GM23248 (cell line): ENCODE measurements at places on chromosomes 12 and 14. TPM values are rescaled to one million over a fixed set of nuclear protein-coding genes. Genes with fewer than 3 reads are reported as not detected.

- H3K36me3 ChIP-seq: no peaks in the 10 kb centered on the region
- DNase-seq: peak; percentile 62
- H3K27ac ChIP-seq: no peak overlapping the region
- H3K27me3 ChIP-seq: peaks cover 53% of the 10 kb centered on the region
- 0 out of 2 replicates have a peak, but pooled peaks cover 4% of the 10 kb centered on the region for H3K4me1 ChIP-seq
Observed at GRCh38 chr14:91352053-91352452, 65.6 kb downstream of the CCDC88C start.

DNA sequence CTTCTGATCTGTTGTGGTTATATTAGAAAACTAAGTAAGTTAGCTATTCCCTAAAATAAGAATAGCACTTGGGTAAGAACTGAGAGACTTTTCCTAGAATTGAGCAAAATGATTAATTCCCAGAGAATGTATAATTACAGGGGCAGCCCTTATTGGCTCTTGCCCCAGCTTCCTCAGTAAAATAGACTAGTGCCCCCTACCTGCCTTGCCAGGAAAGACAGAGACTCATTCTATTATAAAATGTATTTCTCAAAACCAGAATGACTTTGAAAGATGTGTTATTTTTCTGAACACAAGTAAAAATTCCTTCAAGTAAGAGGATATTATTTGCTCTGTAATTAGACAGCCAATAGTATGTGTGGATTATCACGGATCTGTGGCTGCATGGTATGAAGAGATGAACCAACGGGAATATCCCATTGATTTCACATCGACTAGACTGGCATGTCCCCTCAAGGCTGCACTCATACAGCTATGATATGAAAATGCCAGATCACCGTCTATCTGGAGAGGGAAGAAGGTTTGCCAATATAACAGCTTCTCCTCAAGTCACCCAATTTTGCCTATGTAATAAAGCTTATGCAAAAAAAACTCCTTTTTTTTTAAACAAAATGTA, 7.4 kb upstream of the GLRX5 start:
- H3K27me3 ChIP-seq: no peaks in the 10 kb centered on the region
- peak overlapping the region; percentile 58 for H3K4me3 ChIP-seq
- H3K4me1 ChIP-seq: peaks cover 66% of the 10 kb centered on the region
- peak overlapping the region; percentile 75 for H3K27ac ChIP-seq

- no peaks in the 10 kb centered on the region for H3K36me3 ChIP-seq
- no peak overlapping the region for H3K27ac ChIP-seq
- peak; percentile 33 for DNase-seq
- peaks cover 18% of the 10 kb centered on the region for H3K27me3 ChIP-seq
- H3K4me1 ChIP-seq: no peaks in the 10 kb centered on the region
Observed at GRCh38 chr14:69547701-69548348, 26.8 kb downstream of the CCDC177 start.

DNA sequence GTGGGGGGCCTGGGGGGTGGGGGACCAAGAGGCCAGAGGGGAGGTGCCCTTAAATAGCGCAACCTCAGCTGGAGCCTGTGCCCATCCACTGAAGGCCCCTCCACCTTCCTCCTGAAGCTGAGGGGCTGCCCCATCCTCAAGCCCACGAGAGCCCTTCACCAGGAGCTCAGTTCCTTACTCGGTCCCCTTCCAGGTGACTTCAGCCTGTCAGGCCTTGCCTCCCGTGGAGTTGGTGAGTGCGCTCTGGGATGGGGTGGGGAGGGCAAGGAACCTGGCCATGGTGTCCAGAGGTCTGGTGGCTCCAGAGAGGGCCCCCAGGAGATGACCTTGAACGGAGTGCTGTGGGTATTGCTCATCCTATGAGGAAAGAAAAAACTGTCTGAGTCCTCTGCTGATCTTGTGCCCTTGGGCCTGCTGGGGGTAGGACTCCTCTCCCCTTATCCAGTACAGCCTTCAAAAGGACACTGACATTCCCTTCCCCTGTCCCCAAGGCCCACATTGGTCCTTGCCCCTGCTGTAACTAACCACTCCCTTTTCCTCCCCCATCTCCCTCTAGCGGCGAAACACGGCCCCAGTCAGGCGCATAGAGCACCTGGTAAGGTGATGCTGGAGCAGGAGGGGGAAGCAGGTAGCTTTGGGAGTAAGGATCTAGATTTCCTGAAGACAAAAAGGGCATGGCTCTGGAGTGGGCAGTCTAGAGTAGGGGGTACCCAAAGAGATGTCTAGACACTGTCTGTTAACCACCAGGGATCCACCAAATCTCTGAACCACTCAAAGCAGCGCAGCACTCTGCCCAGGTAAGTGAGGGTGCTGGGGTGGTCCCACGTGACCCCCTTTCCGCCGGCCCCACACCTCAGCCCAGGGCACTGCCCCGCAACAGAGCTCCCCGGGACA, 3.6 kb downstream of the TNS2 start:
- peak overlapping the region; percentile 60; the same call in 1 of the 2 replicates for H3K4me3 ChIP-seq
- H3K27me3 ChIP-seq: no peaks in the 10 kb centered on the region
- 0 out of 2 replicates have a peak overlapping the region, but pooled peaks have one; percentile 5 for H3K27ac ChIP-seq
- peaks cover 66% of the 10 kb centered on the region for H3K4me1 ChIP-seq
- no peaks in the 10 kb centered on the region for H3K36me3 ChIP-seq
- peak; percentile 63 for DNase-seq

- H3K4me1 ChIP-seq: peaks cover 56% of the 10 kb centered on the region
- no peaks in the 10 kb centered on the region for H3K27me3 ChIP-seq
- no peaks in the 10 kb centered on the region for H3K36me3 ChIP-seq
- DNase-seq: peak; percentile 41
Observed at GRCh38 chr12:80187660-80188090, 88.3 kb downstream of the OTOGL start.

DNA sequence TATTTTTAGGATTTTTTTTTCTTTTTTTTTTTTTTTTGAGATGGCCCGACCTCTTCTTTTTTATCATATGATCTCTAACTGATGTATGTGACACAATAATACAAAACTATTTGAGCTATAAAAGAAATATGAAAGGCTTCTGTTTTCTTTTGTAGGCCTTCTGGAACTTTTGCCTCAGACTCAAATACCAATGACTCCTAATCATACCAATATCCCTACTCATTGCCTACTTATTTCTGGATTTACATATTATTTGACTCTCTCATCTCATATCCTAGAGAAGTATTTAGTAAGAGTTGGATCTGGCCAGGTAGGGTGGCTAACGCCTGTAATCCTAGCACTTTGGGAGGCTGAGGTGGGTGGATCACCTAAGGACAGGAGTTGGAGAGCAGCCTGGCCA, 12.7 kb upstream of the WDR89 start:
- H3K27ac ChIP-seq: no peak overlapping the region
- H3K4me3 ChIP-seq: no peak overlapping the region
- peaks cover 12% of the 10 kb centered on the region; the same call in 1 of the 2 replicates for H3K4me1 ChIP-seq
- DNase-seq: peak; percentile 73

DNA sequence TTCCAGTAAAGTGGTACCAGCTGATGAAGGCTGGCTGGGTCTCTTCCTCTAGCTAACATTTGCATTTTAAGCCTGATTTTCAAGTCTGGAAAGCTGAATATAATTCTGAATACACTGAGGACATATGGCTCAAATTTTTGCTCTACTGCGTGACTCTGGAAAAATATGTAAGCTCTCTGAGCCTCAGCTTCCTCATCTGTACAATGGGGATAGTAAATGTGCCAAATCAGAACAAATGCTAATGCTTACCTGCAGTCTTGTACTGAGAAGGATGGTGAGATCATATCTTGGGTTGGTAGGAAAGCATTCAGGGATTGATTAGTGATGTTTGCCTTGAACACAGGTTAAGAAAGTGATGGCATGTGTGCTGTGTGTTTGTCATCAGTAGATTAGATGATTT, 14.6 kb downstream of the HNF1A start:
- no peak overlapping the region for H3K4me3 ChIP-seq
- H3K36me3 ChIP-seq: no peaks in the 10 kb centered on the region
- no peaks in the 10 kb centered on the region for H3K4me1 ChIP-seq
- H3K27ac ChIP-seq: no peak overlapping the region
- H3K27me3 ChIP-seq: peaks cover 15% of the 10 kb centered on the region; the same call in 1 of the 2 replicates

- H3K36me3 ChIP-seq: no peaks in the 10 kb centered on the region
- peak; percentile 83 for DNase-seq
- H3K4me3 ChIP-seq: peak overlapping the region; percentile 92
- H3K27ac ChIP-seq: peak overlapping the region; percentile 52
- H3K4me1 ChIP-seq: peaks cover 13% of the 10 kb centered on the region
Observed at GRCh38 chr12:2958432-2959191, 585 bp upstream of the TEAD4 start.

DNA sequence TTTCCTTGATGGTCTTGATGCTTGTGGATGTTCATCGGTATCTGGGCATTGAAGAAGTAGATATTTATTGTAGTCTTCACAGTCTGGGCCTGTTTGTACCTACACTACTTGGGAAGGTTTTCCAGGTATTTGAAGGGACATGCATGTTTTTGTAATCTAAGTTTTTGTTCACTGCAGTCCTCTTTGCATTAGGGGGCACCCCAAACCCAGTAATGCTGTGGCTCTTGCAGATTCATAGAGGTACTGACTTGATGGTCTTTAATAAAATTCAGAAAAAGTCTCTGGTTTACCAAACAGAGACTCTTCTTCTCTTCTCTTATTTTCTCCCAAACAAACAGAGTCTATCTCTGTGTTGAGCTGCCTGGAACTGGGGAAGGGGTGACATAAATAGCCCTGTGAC, 150.9 kb upstream of the SLC16A7 start:
- H3K4me3 ChIP-seq: no peak overlapping the region
- H3K27ac ChIP-seq: no peak overlapping the region
- no peaks in the 10 kb centered on the region for H3K36me3 ChIP-seq
- H3K4me1 ChIP-seq: no peaks in the 10 kb centered on the region
- DNase-seq: peak; percentile 16
- H3K27me3 ChIP-seq: no peaks in the 10 kb centered on the region

GRCh38 chr12:71558445-71558844, 105.2 kb downstream of the ZFC3H1 start:
- no peak overlapping the region for H3K27ac ChIP-seq
- DNase-seq: peak; percentile 48
- H3K4me1 ChIP-seq: peaks cover 22% of the 10 kb centered on the region
- no peaks in the 10 kb centered on the region for H3K27me3 ChIP-seq
- no peaks in the 10 kb centered on the region for H3K36me3 ChIP-seq

Gene GRIP1
- not detected in 2 replicates for total RNA-seq

Gene C12orf50
- total RNA-seq: not detected in 2 replicates
